ENCODE measurements at places on chromosomes 7 and 10.

DNA sequence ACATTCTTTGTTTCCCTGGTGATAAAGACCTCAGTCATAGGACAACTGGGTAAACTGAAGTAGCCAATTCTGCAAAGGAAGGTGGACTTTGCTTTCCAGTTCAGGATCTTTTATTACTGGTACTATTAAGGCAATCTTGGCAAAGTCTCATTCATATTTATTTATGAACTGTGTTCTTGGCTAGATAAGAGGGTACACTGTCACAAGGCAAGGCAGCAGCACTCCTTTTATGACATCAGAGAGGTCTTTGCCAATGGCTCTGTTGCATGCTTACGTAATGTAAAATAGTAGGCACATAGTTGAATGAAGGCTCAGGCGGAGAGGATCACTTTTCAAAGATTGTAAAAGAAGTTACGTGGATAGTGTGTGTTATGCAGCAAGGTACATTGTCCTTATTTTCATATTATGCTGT is 63.7 kb upstream of the PDK4 start:
- DNase-seq, result no peak

DNA sequence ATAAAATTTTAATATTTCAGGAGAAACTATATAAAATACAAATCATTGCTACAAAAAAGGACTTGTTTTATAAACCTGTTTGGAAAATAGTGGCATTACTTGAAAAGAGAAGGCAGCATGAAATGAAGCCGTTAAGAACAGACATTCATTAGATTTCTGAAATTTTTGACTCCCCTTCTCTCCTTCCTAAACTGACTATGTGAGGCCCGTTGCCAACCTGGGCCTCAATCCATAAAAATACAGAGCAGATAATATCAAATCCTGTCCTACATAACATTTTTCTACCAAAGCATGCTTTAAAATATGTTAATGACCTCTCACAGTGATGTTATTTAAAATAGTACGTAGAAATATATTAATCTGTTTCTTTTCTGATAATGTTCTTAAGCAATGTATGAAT is 34.5 kb upstream of the ING3 start:
- DNase-seq, result no peak

- no peak for DNase-seq
Observed at GRCh38 chr7:38628630-38629385, 2.4 kb downstream of the AMPH start.

DNA sequence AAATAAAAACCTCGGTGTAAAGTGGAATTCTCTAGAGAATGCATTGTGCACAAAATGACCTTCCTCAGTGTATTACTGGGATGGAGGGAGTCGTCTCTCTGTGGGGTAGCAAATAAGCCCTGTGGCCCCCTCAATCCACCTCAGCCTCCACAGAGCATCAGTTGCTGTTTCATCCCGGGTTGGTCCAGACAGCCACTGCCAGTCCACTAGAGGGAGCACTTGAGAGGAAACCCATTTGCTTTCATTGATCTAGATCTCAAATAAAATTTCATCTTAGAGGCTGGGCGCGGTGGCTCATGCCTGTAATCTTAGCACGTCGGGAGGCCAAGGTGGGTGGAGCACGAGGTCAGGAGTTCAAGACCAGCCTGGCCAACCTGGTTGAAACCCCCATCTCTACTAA is 1128.7 kb downstream of the CNTNAP2 start:
- peak; percentile 8 for DNase-seq

DNA sequence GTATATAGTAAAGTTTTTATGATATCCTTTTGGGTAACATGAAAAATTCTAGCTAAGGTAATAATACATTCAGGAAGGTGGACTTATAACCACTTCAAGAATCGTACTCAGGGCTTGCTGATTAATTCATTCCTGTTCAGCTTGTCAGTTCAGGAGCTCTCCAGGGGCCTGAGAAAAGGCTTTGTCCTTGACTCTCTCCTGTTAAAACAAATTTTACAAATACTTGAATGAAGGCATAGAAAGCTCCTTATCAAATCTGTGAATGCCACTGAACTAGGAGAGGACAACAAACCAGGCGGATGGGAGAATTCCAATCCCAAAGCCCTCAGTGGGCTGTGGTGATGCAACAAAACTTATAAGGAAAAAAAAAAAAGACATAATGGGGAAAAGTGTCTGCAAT is 354.5 kb upstream of the ZMIZ1 start:
- no peak for DNase-seq

DNA sequence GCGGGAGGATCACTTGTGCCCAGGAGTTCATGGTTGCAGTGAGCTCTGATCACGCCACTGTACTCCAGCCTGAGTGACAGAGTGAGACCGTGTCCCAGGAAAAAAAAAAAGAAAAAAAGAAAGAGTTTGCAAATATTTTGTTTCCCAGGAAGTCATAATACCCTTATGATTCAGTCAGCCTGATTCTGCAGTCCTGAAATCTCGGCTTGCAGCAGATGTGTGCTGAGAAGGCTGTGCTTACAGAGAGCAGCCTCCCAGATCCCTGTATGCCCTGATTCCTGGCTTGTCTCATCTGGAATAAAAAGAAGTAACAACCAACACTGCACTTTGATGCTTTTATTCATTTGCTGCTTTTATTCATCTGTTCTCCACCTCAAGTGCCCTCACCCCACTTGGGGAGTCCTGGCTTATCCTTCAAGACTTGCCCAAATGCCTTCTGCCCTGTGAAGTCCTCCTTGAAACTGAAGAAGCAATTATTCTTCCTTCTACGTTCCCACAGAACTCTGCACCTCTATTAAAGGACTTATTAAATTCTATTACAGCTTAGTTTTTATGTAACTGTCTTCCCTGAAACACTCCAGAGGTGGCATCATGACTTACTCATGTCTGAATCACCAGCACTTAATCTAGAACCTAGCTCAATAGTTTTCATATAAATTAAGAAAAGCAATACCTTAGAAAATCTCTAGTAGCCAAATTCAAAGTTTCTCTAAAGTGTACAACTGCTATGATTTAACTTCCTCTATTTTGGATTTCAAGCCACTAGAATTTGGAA is 27.7 kb upstream of the BPGM start:
- no peak for DNase-seq

DNA sequence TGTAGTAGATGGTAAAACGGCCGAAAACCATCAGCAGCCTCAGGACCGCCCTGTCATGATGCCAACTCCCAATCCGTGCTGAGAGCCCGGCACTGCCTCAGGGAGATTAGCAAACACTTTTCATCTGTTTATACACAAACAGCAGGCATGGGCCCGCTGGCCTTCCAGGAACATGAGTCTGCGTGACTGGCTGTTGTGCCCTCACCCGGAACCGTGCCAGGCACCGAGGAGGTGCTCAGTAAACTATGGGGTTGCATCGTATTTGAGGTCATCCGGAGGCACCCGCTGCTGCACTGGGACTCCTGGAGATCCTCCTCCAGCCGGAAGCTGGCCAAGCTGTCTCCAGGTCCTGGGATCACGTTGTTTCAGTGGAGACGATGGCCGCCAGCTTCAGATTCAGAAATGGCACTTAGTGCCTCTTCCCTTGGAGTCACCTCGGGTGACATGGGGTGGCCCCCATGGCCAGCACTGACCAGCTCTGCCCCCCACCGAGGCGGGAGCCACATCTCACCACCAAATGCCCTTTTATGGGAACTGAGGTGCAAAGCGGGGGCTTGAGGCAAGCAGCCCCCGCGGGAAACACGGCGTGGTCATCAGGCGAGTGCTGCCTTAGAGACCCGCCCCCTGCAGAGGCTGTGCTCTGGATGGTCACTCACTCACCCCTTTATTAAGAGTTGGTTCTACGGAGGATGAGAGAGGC is 585.9 kb downstream of the PTPRN2 start:
- DNase-seq, result no peak

- no peak for DNase-seq
Observed at GRCh38 chr10:84957427-84957826, 629.0 kb downstream of the CCSER2 start.

GRCh38 chr7:80458822-80459725 is 52.8 kb downstream of the GNAT3 start:
- DNase-seq, result no peak

- DNase-seq, result peak; percentile 81
Observed at GRCh38 chr7:100827330-100828226, at the start of gene EPHB4. TSS of gene EPHB4 (minus strand) at chr7:100827523. CDS start at chr7:100827030, 493 bp downstream.

GRCh38 chr10:75647675-75648074 is 216.3 kb downstream of the LRMDA start:
- no peak for DNase-seq

GRCh38 chr10:79234391-79235315 is 112.6 kb upstream of the PPIF start:
- no peak for DNase-seq

- DNase-seq, result no peak
Observed at GRCh38 chr7:27263781-27264180, 21.2 kb downstream of the EVX1 start.

GRCh38 chr10:98377001-98377400 is 38.0 kb downstream of the PYROXD2 start:
- no peak for DNase-seq

DNA sequence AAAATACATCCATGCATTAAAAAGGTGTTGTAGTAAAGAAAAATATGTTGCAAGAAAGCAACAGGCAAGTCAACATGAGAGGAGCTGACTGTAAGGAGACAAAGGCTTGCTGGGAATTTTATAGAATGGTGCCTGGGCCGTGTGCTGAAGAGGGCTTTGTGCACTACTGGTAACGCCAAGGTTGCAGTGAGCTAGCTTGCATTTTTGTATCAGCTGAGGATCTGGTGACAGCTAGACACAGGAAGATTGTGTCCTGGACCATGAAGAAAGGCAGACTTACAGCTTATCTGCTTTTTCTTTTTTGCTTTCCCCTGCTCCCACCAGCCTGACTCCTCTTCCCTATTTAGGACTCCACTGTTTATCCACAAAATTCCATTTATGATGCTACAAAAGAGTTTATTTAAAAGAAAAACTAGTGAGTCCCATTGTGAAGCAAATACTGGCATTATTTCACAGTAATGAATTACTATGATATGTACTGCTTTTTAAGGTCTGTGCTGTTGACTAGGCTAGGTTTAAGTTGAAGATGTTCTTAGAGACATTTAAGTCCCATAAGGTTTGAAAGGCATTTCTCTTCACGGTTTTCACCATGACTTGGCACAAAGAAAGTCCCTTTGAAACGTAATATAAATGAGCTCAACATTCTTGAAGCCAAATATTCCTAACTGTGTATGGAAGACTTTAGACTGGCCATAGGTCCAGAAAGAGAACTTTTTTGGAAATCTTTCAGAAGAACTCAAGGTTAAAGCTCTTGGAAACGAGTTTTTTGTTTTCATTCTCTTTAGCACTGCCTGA is 88.6 kb downstream of the SEC23IP start:
- DNase-seq, result no peak

DNA sequence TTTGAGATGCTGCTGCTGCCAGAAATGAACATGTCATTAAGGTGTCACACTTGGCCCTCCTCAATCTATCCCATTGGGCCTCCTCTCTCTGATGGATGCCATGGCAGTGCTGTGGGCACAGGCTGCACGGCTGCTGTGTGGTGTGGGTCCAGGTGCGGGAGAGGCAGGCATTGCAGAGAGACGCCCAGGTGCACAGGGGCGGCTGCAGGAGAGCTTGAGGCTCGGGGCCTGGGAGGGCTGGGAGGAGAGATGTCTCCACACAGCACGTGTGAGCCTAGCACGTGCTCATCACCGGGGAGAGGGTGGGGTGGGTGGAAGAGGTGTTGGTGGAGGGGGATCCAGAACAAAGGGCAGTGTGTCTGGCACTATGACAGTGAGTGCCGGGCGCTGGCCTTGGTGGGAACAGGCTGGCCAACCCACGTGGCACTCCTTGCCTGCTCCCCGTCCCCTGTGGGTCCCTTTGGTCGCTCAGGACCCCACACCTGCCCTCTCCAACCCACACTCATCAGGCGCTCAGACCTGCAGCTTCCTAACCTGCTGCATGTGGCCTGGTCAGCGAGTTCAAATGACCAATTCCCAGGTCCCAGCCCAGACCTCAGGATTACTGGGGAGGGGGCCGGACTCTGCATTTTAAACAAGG is 39.9 kb upstream of the BNIP3 start:
- DNase-seq, result no peak

- DNase-seq, result no peak
Observed at GRCh38 chr7:158236400-158236799, 351.2 kb downstream of the PTPRN2 start.

- no peak for DNase-seq
Observed at GRCh38 chr7:158296798-158297104, 290.9 kb downstream of the PTPRN2 start.

GRCh38 chr10:43230909-43231522 is 35.8 kb downstream of the RASGEF1A start:
- no peak for DNase-seq

GRCh38 chr10:133267829-133268228 is 8.8 kb downstream of the ADAM8 start:
- no peak for DNase-seq

Data from H54 (cell line).